Calu3 (cell line): ENCODE measurements at places on chromosomes 1 and 21. TPM values are rescaled to one million over a fixed set of nuclear protein-coding genes. Genes with fewer than 3 reads are reported as not detected.

The VPS26C gene
- total RNA-seq, result 30.6 and 32.3 TPM in 2 replicates

The ERVH48-1 gene
- not detected in 2 replicates for total RNA-seq

The INAVA gene
- total RNA-seq, result 167 and 175 TPM in 2 replicates

The GJA9 gene
- total RNA-seq, result 0.56 TPM in 1 of 2 replicates, not detected in the other

The NEGR1 gene
- 15.1 and 19.2 TPM in 2 replicates for total RNA-seq

The PERM1 gene
- not detected in 2 replicates for total RNA-seq

GRCh38 chr1:225731491-225731890 is 46.1 kb upstream of the SRP9 start:
- peaks cover 16% of the 10 kb centered on the region for H3K4me1 ChIP-seq
- no peak overlapping the region for H3K4me3 ChIP-seq
- no peaks in the 10 kb centered on the region for H3K27me3 ChIP-seq

- DNase-seq, result no peak
- no peaks in the 10 kb centered on the region for H3K27me3 ChIP-seq
- H3K27ac ChIP-seq, result no peak overlapping the region
- H3K4me1 ChIP-seq, result peaks cover 20% of the 10 kb centered on the region
- H3K36me3 ChIP-seq, result no peaks in the 10 kb centered on the region
These were observed 86.5 kb upstream of the RGS1 start for GRCh38 chr1:192489047-192489446.

GRCh38 chr1:52842643-52843310 is at the start of gene ZYG11A:
ZYG11A (plus strand) TSS chr1:52842760; CDS start chr1:52842884, 124 bp downstream.
- no peak within 1 kb of the TSS for H3K27ac ChIP-seq
- DNase-seq, result peak; percentile 46
- H3K4me1 ChIP-seq, result no peaks in the 10 kb centered on the region
- H3K27me3 ChIP-seq, result no peaks in the 10 kb centered on the region
- H3K4me3 ChIP-seq, result peak within 1 kb of the TSS; percentile 58

DNA sequence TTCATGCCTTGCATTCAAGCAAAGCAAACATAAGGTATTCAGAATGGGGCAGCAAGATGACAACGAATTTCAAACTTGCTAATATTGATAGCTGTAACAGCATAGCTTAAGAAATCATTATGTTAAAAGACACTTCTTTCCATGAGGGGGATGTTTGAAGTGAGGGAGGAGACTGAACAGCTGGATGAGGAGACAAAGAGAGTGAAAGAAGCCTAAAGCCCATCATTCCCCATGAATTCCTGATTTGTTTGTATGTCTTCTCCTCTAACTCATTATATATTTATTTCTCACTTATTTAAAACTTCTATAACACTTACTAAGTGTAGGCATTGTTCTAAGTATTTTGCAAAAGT is 125.2 kb upstream of the PBX1 start:
- H3K27ac ChIP-seq, result no peak overlapping the region
- peaks cover 13% of the 10 kb centered on the region for H3K27me3 ChIP-seq
- H3K36me3 ChIP-seq, result no peaks in the 10 kb centered on the region
- H3K4me1 ChIP-seq, result no peaks in the 10 kb centered on the region

- DNase-seq, result peak; percentile 21
- H3K4me1 ChIP-seq, result peaks cover 41% of the 10 kb centered on the region
- H3K36me3 ChIP-seq, result peaks cover 58% of the 10 kb centered on the region
These were observed 805 bp downstream of the NRIP1 start for GRCh38 chr21:15063814-15064575.

DNA sequence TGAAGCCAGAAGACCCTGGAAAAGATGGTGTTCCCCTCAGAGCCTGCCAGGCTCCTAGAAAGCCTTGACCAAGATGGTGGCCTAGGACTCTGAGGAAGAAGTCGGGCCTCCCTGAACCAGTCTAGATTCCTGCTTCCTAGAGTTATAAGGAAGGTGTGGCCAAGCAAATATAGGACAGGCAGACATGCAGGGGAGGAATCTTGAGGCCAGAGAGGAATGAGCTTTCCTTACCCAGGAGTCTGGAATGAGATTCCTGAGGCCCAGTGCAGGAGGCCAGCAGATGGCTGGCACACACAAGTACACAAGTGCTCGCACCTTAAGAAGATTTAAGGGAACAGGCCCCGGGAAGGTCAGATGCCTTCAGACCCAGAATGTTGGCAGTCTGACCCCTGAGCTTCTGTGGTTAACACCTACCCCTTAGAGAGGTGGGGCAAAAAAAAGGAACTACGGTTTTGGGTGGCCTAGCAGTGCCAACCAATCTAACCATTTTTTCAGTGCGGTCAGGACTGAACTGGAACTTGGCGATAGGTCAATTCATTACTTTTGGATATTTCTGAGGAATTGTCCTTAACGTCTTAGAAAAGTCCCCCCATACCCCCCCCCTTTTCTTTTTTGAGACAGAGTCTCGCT is 73.3 kb downstream of the MDM4 start:
- H3K27me3 ChIP-seq, result no peaks in the 10 kb centered on the region
- peaks cover 29% of the 10 kb centered on the region for H3K4me1 ChIP-seq
- H3K27ac ChIP-seq, result no peak overlapping the region

- no peak overlapping the region for H3K27ac ChIP-seq
- no peak overlapping the region for H3K4me3 ChIP-seq
- DNase-seq, result no peak
- H3K4me1 ChIP-seq, result no peaks in the 10 kb centered on the region
- no peaks in the 10 kb centered on the region for H3K36me3 ChIP-seq
These were observed 100.5 kb downstream of the ZBTB18 start for GRCh38 chr1:244151537-244151936.

- H3K4me3 ChIP-seq, result no peak overlapping the region
- no peaks in the 10 kb centered on the region for H3K4me1 ChIP-seq
- DNase-seq, result peak; percentile 21
- H3K36me3 ChIP-seq, result no peaks in the 10 kb centered on the region
These were observed 4.1 kb downstream of the KRTAP13-4 start for GRCh38 chr21:30434033-30434631.

GRCh38 chr1:192826791-192827546 is 18.1 kb downstream of the RGS2 start:
- peaks cover 38% of the 10 kb centered on the region for H3K4me1 ChIP-seq
- no peaks in the 10 kb centered on the region for H3K36me3 ChIP-seq
- H3K27ac ChIP-seq, result peak overlapping the region; percentile 31
- DNase-seq, result peak; percentile 44
- H3K4me3 ChIP-seq, result peak overlapping the region; percentile 19
- H3K27me3 ChIP-seq, result no peaks in the 10 kb centered on the region

DNA sequence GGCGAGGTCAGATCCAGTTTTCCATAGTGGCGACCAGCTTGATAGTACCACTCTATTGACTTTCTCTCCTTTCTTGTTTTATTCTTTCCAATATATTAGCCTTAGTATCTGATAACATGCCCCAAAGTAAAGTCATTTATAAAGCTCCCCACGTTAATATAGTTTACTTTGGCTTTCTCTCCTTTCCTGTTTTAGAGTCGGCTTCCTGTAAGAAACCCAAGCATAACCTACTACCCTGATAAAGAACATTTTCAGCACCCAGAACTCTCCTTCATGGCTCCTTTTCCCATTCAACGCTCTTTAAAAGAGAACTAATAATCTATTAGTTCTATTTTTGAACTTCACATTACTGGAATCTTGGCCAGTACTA is 23.7 kb downstream of the CD1D start:
- H3K27ac ChIP-seq, result no peak overlapping the region
- peaks cover 22% of the 10 kb centered on the region for H3K4me1 ChIP-seq
- DNase-seq, result no peak
- peaks cover 6% of the 10 kb centered on the region for H3K36me3 ChIP-seq
